Stimulated activated naive CD8-positive, alpha-beta T cell treated with anti-CD3 and anti-CD28 coated beads, Interleukin-15, Interleukin-2, amounts not matched to agents 100 U/mL and 50 U/mL, for 24 hours (primary cell): ENCODE measurements at places on chromosomes 1 and 21.

GRCh38 chr1:211912038-211912437, 81.5 kb upstream of the LPGAT1 start:
- no peak for DNase-seq

DNA sequence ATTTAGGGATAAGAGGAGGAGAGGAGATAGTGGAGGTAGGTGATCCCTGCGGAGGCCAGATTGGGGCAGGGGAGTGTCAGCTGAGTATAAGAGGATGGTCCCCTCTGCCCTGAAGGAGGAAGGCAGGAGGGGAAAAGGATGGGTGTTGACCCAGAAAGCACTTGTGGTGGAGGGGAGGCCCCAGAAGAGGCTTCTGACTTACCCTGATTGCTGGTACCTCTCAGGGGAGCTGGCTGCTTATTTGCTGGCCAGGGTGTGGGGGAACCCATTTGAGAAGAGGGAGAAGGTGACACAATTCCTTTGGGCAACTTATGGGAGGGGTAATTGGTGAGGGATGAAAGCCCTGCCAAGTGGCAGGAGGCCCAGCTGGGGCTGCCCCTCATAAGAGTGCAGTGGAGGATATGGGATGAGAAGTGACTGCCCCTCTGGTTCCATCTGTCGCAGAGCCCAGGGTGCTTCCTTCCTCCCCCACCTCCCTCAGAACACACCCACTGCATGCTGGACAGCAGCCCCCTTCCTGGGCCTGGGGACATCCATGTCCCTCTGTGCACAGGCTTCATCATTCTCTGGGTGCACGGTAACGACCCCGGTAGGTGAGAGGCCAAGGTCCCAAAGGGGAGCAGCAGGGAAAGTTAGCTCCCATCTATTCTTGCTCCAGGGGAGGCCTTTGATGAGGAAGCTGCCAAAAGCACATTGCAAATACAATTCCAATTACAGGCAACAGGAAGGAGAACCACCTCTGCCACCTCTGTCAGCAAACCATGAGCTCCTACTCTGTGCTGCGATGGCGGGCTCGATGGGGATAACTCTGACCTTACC, 1.4 kb upstream of the PCSK9 start:
- DNase-seq: no peak

DNA sequence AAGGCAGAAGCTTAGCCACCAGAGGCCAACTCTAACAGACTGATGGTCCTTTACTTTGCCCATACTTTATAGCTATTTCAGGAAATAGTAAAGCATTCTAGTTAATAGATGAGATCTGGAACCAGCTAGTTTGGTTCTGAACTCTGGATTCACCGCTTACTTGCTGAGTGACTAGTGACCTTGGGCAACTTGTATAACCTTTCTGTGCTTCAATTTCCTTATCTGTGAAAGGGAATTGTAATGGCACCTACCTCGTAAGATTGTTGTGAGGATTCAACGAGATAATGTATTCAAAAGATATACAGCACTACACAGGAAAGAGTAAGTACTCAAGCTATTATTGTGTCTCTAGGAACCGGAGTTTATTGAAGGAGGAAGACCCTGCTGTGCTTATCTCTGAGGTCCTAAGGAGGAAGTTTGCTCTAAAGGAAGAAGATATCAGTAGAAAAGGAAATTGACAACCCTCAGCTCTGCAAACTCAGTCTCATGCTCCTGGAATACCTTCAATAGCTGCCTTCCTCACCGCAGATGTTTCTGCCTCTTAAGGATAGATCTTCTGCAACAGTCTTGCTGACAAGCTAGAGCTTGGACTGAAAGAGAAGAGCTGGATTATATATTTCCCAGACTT, 11.9 kb downstream of the MTFR1L start:
- no peak for DNase-seq

GRCh38 chr1:3547055-3548005, 64.0 kb downstream of the MEGF6 start:
- DNase-seq: no peak

GRCh38 chr1:114609826-114610225, 28.4 kb upstream of the BCAS2 start:
- no peak for DNase-seq

DNA sequence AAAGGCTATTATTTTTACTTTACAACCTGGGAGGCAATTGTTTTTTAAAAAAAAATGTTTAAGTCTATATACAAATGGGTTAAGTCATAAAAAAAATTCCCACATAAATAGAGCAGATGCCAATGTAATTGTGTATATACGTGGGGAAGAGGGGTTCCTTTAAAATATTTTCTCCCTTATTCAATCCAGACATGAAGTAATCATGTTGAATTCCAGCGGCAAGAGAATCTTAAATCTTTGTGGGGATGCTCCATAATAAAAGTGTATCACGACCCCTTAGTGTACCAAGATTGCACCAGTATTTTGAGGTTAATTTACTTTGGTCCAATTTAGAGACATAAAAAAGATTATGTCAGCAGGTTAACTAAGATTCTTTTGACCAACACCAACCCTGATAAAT, 62.1 kb downstream of the ARID4B start:
- no peak for DNase-seq

DNA sequence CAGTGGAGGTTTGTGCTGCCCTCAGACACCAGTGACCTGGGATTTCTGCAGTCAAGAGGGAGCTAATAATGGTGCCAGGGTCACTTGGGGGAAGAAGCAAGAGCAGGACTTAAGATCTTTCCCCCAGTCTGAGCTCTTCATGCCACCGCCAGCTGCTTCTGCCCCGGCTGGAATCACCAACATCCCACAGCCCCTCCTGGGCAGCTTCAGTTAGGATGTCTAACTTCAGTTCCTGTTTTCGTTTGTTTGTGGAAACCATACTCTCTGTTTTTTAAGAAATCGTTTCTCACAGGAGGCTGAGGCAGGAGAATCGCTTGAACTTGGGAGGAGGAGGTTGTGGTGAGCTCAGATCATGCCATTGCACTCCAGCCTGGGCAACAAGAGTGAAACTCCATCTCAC, 25.6 kb upstream of the PRDM2 start:
- no peak for DNase-seq

GRCh38 chr21:37419228-37419906, 52.8 kb downstream of the DYRK1A start:
- no peak for DNase-seq

- no peak for DNase-seq
Observed at GRCh38 chr21:38267991-38268863, 11.4 kb downstream of the KCNJ15 start.

GRCh38 chr1:11281518-11282331, 8.7 kb downstream of the UBIAD1 start:
- no peak for DNase-seq

- no peak for DNase-seq
Observed at GRCh38 chr1:88802404-88802803, 89.0 kb downstream of the GTF2B start.
